NCI-H1694 treated with DMSO at 0.1 percent for 48 hours (cell line): ENCODE measurements at places on chromosomes 4 and X.

DNA sequence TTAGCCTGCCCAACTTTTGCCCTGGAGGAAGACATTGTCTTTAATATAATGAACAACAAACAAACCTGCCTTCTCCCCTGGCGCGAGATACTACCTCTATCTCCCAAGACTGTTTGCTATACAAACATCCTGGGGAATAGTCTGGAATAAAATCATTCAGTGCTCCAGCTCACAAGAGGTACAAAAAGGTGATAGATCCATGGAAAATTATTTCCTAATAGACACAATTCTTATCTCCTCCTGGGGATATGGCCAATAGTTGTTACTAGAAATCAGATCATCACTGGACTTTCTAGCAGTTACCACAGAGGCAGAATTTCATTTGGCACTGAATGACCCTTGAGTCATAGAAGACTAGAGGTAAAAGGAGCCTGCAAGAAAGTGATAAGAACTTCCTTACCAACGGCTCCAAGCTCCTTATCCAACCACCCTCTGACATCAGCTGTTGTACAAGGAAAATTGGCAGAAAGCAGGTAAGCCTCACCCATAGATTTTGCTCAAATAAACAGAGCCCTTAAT lies 38.1 kb downstream of the MID1 start:
- no peak for DNase-seq

GRCh38 chr4:158238575-158238974 lies 28.3 kb downstream of the TMEM144 start:
- DNase-seq = no peak

DNA sequence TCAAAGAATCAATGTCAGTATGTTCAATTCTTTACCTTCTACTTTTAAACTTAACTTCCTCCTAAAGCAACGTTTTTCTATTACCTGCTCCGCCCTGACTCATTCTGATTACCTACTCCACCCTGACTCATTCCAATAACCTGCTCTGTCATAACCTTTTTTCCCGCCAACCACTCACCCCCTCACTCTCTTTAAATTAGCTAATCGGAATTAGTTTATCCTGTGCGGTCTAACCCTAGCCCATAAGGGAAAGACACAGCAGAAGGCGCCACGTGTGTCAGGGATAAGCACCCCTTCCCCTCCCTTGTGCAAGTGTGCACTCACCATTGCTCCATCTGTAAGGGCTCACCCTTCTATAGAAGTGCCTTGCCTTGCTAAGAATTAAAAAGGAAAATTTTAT lies 64.4 kb downstream of the EIF4E start:
- no peak for DNase-seq

DNA sequence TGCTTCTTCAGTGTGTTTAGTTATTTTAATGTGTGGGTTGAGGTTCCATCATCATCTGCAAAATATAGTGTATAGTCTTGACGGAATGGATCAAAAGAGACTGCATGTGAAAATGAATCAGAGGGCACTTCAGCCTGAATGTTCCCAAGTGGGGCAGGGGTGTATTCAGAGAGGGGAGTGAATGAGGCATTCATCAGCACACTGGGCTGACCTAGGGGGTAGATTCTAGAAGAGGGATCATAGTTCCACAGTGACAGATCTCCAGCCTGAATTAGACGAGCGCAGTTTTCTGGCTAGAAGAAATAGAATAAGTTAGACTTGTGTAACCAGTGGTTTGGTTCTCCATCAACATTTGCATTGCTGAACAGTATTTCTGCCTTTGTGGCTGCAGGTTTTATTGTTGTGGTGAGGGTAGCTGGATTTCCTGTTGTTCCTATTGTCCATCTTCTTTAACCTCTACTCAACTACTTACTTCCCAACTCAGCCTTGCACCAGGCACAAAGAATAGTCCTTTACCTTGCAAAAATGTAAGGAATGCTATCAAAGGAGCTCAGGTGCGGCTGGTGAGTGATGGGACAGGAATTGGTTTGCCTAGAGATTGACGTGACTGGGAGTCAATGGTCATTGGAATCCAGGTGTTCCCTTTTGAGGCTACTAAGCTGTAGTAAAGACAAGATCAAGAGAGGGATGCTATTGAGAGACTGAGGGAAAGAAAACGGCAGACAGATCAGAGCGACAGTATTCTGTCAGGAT lies 50.9 kb downstream of the NAP1L5 start:
- no peak for DNase-seq

- DNase-seq = no peak
Measured at GRCh38 chrX:40853816-40854123, 118.4 kb upstream of the MED14 start.

DNA sequence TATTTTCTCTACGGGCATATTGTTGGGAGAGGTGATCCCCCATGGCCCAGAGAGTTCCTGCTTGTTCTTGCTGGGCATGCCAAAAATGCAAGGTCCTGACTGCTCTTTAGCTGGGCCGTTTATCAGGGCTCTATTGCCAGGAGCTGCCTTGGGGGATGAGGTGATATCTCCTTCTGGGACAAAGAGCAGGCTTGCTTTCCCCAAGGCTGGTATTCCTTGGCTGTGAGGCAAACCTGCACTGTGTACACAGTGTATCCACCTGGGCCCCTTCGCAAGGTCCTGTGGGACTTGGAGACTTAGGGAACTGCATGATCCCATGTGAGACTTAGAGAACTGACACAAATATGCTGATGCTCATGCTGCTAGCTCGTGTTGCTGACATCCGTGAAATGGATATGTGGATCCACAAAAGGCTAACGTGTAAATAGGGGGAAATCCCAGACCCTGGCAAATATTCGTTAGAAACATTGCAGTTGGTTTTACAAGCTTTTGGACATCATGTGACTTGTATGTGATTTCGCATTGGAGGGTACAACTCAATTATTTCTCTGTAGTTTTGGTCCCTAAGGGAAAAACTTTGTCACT lies 24.4 kb upstream of the ZFX start:
- no peak for DNase-seq

- no peak for DNase-seq
Measured at GRCh38 chrX:41001327-41001726, 83.9 kb upstream of the USP9X start.

GRCh38 chrX:40444798-40445496 lies 135.8 kb upstream of the ATP6AP2 start:
- DNase-seq = no peak

DNA sequence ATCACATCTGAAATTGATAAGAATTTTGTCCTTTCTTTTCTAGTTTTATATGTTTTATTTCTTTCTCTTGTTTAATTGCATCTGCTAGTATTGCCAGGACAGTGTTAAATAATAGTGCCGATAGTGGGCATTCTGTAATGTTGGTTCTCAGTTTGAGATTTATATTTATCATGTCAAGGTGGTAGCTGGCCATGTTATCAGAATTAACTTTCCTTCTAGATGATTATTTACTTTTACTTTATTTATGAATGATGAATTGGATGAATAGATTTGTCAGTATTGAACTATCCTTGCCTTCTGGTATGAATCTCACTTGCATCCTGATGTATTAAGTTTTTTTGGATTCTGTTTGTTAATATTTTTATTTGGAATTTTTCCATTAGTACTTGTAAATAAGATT lies 42.7 kb downstream of the METAP1 start:
- no peak for DNase-seq

GRCh38 chr4:124904723-124905388 lies 192.3 kb upstream of the ANKRD50 start:
- DNase-seq = no peak

DNA sequence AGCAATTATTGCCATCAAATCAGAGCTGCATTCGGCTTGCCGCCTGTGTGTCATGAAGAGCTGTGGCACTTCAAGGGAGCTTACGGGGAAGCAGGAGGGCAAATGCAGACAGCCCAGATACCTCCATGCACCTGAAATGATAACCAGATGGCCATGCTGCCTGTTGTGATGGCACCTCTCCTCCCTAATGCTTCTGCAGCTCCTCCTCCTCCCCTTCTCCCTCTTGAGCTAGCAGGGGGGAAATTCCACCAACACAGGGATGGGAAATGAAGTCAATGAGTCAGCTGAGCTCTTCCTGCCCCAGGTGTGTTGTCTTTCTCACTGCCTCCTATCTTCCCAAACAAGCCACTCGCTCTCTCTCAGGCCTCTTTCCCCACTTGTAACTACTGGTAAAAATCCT lies 565.0 kb downstream of the BCOR start:
- no peak for DNase-seq

- no peak for DNase-seq
Measured at GRCh38 chr4:141669501-141669900, 33.1 kb downstream of the IL15 start.

GRCh38 chr4:115883847-115884246 lies 770.4 kb upstream of the NDST4 start:
- DNase-seq = no peak

GRCh38 chrX:138709886-138710791 lies 1.4 kb downstream of the FGF13 start:
- no peak for DNase-seq
